ENCODE measurements at places on chromosomes 7 and 10. TPM values are rescaled to one million over a fixed set of nuclear protein-coding genes. Genes with fewer than 3 reads are reported as not detected.

DNA sequence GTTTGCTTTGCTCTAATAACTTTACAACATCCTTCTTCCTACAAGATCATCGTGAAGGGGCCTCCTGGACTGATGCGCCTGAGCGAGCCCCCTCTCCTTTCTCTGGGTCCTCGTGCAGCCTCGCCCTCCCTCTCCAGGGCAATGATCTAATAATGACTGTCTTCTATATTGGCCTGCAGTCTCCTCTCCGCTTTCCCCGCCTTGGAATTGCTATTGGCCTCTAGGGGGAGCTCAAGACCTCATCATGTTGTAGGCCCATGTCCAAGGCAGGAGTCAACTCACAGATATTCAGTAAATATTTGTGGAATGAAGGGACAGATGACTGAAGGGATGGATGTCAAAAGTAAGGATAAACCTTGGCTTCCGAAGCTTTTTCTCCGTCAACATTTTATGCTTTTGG, 1180.3 kb downstream of the TYW1 start:
- no peaks in the 10 kb centered on the region for H3K27me3 ChIP-seq
- peak; percentile 11 for DNase-seq
- no peaks in the 10 kb centered on the region for H3K36me3 ChIP-seq
- no peaks in the 10 kb centered on the region for H3K4me1 ChIP-seq

- H3K4me1 ChIP-seq, result no peaks in the 10 kb centered on the region
- H3K27ac ChIP-seq, result no peak overlapping the region
- H3K4me3 ChIP-seq, result no peak overlapping the region
- H3K36me3 ChIP-seq, result no peaks in the 10 kb centered on the region
- H3K27me3 ChIP-seq, result no peaks in the 10 kb centered on the region
These were observed 597.5 kb upstream of the PCDH15 start for GRCh38 chr10:55398497-55398882.

GRCh38 chr7:52956379-52956915, 79.0 kb upstream of the POM121L12 start:
- no peaks in the 10 kb centered on the region for H3K36me3 ChIP-seq
- H3K4me1 ChIP-seq, result no peaks in the 10 kb centered on the region
- no peak overlapping the region for H3K4me3 ChIP-seq

Gene HGF
- total RNA-seq, result 1.2 TPM

Gene GHRHR
- total RNA-seq, result 0.42 TPM

DNA sequence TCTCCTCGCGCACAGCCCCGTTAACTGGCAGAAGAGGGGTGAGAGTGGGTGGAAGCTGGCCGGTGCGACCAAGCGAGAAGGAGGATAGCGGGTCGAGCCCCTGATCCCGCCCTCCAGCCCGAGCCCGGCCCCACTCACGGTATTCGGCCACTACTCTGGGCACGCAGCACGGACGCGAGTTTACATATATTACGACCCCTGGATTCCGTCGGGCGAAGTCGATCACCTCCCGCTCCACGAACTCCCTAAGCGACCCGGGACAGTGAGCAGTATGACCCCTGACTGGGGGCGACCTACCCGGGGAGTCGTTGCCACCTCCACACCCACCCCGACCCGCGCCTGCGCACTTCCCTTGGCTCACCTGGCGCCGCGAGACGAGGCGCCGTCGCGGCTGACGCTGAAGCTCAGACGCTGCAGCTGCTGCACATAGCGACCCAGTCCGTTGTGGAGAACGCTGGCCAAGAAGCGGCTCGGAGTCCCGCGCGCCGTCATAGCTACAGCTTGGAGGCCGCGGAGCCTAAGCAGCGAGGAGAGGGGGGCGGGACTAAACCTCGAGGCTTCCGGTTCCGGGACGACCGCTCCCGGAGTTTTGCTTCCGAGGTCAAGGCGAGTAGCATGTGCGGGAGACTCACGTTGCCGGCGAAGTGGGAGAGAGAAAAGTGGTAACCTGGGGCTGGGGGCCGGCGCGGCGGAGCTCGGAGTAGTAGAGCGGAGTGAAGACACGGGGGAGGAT, at the start of the genes MRPL43 and TWNK:
Gene MRPL43, minus strand, starts transcription at position 546 of the 733 bp plus-strand sequence. Its CDS starts 54 bp downstream, at position 492.
Gene TWNK, plus strand, starts transcription at position 592 of the 733 bp plus-strand sequence. CDS start 668 bp downstream, outside the sequence.
- peaks cover 10% of the 10 kb centered on the region for H3K4me1 ChIP-seq
- peaks cover 2% of the 10 kb centered on the region for H3K27me3 ChIP-seq
- peak within 1 kb of the TSS; percentile 87 for H3K27ac ChIP-seq
- peaks cover 29% of the 10 kb centered on the region for H3K36me3 ChIP-seq
- peak within 1 kb of the TSS; percentile 61 for H3K4me3 ChIP-seq

GRCh38 chr7:71558806-71559613, 427.1 kb downstream of the GALNT17 start:
- no peak for DNase-seq
- H3K4me1 ChIP-seq, result no peaks in the 10 kb centered on the region
- no peaks in the 10 kb centered on the region for H3K36me3 ChIP-seq
- H3K27me3 ChIP-seq, result no peaks in the 10 kb centered on the region

Gene CCL26
- total RNA-seq, result 0.14 TPM

Gene NPTX2
- total RNA-seq, result 0.47 TPM
